Daoy (cell line): ENCODE measurements at places on chromosomes 13 and 19. TPM values are rescaled to one million over a fixed set of nuclear protein-coding genes. Genes with fewer than 3 reads are reported as not detected.

GRCh38 chr13:47621931-47622330, 379.1 kb downstream of the SUCLA2 start:
- peak; percentile 2 for DNase-seq

DNA sequence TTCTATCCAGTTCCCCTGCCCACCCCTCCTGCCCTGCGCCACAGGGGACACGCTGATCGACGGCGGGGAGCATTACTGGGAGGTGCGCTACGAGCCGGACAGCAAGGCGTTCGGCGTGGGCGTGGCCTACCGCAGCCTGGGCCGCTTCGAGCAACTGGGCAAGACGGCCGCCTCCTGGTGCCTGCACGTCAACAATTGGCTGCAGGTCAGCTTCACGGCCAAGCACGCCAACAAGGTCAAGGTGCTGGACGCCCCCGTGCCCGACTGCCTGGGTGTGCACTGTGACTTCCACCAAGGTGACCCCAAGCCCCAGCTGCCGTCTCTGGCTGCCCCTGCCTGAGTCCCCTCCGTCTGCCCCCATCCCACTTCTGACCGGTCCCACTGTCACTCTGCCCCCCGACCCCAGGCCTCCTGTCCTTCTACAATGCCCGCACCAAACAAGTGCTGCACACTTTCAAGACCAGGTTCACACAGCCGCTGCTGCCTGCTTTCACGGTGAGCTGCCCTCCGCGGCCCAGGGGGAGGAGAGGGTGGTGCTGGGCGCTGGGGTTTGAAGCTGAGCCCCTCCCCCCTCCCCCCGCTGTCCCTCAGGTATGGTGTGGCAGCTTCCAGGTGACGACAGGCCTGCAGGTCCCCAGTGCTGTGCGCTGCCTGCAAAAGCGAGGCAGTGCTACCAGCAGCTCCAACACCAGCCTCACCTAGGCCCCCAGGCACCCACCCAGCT, 15.5 kb downstream of the STAP2 start:
- no peak for DNase-seq

- no peak for DNase-seq
Measured at GRCh38 chr19:1777149-1777548, 23.8 kb downstream of the ONECUT3 start.

DNA sequence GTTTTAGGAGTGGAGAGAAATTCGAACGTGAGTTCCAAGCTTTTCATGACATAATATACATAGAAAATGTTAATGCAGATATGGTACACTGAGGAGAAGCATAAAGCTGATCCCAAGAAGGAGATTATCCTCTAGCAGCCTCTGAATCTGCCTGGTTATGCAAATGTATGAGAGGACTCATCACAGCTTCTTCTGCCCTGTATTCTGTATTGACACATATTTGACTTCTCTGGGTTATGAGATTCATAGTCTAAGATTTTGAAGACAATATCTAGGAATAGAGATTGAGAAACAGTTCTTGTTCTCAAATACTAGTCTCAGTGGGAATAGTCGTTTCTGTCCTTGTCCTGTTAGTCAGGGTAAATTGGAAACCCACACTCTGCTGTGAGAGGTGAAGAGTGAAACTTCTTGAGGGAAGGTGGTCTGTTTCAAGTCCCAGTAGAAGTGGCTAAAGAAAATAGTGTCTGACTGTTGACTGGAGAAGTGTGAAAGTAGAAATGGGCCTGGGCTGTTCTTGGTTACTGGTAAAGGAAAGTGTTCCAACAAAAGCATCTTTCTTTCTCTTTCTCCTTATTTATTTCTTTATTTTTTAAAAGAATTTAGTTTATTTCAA, 1356.6 kb downstream of the SLITRK5 start:
- no peak for DNase-seq

DNA sequence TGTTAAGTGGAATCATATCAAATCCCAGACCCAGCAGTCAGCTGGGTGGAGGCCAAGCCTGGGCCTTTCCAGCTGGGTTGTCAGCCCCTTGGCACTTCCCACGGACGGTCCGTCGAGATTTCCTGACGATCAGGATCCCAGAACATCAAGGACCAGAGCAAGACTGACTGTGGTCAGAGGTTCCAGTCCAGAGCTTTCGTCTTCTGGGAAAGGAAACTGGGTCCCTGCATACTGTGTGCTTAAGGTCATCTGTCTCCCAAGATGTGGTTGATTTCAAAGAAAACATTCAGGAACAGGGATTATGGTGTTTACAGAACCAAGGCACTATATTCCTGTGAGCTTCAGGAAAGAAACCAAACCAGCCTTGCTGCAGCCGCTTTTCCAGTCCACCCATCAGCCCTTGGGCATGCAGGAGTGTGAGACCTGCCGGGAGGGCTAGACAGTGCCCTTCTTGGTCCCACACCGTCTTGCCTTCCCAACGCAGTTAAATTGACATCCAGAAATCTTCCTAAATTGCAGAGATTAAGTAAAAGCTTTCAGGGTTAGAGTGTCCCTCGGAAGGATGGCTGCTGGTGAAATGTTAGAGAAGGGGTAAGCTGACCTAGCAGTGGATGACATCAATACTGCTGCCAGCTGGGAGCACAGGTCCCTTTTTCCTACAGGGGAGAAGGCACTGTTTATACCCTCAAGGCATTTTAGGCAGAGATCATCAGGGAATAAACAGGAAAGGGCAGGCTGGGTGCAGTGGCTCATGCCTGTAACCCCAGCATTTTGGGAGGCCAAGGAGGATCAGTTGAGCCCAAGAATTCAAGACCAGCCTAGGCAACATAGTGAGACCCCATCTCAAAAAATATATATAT, 5.0 kb upstream of the C19orf33 start:
- peak; percentile 33 for DNase-seq

DNA sequence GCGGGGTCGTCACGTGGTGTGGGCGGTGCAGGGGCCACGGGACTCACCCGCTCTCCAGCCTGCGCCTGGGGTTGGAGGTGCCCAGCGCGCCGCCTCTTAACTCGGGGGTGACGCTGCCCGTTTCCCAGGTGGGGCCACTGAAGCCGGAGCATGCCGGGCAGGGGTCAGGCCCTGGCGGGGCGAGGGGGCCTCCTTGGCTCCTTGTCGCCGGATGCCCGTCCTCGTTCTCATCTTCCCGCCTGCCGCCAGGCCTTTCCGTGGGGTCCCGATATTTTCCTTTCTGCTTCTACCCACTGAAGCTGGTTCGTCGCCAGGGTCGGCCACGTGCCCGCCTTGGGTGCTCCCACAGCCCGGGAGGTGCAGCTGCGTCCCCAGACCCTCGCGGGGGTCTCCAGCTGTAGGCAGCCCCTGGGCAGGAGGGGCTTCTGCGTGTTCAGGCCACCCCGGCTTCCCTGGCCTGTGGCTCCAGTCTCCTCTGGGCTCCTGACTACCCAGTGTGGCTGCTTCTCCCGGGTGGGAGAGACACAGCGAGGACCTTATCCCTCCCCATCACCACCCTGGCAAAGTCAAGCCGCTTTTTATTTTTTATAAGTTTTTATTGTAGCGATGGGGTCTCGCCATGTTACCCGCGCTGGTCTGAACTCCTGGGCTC, 772 bp downstream of the FAM174C start:
- DNase-seq = no peak

DNA sequence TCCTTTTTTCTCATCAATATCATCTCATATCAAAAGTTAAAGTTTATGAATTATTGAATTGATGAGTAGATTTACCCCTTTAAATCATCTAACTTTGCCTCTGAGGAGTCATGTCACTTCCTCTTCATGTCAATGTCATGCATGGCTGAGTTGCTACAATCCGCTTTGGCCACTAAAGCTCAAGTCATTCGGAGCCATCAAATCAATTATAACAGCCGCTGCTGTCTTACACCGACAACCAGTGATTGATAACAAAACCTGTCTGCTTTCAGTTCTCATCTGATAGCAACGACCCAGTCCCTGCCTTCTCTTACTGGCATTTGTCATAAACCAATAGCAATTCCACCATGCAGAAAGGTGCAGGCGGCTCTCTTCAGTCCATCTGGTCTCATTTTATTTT, 429.3 kb downstream of the DIAPH3 start:
- no peak for DNase-seq

GRCh38 chr13:38415233-38415632, 65.6 kb downstream of the UFM1 start:
- no peak for DNase-seq

DNA sequence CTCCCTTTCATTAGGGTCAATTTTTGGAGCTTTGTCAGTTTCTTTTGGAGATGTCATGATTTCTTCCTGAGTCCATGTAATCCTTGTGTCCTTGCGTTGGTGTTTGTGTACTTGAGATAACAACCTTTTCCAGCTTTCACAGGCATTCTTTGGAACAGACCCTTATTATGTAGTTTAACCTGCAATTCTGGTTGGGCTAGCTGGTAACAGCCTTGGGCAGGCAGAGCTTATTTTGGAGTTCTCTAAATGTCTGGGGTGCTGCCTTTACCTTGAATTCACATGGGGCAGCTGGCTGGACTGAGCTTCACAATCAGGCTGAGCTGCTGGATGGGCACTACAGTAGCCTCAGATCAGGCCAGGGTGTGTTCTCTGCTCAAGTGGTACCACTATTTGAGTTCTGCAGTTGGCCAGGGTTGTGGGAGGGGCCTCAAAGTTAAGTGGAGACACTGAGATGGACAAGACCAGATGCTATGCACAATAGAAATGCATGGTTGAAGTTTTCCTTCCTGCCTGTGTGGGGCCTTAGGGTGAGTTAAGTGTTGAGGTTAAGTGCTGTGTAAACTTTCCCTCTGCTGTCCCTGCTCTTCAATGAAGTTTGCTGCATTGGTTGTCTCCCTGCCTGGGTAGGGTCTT, 277.3 kb downstream of the ATP8A2 start:
- no peak for DNase-seq

DNA sequence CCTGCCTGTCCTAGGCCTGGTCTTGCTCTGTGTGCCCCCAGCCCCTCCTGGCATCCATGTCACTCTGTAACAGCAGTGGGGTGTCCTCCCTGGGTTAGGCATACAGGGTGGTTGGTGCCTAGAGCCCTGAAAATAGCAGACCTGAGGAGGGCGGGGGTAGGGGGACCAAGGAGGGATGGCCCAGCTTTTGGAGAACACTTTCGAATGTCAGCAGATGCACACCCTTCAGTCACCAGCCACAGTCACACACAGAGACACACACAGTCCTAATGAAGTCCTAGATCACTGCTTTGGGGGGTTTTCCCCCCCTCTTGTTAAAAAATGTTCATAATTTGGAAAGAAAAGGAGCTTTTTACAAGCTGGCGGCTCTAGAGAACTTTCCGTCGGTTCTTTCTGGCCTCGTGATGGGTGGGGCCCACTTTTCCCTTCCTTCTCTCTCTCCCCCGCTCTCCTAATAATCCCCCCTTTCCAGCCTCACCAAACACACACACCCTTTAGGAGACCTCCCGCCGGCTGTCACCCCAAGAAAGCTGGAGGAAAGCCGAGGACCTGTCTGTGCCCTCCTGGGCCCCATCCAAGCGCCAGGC, 47.9 kb downstream of the LYL1 start:
- no peak for DNase-seq

DNA sequence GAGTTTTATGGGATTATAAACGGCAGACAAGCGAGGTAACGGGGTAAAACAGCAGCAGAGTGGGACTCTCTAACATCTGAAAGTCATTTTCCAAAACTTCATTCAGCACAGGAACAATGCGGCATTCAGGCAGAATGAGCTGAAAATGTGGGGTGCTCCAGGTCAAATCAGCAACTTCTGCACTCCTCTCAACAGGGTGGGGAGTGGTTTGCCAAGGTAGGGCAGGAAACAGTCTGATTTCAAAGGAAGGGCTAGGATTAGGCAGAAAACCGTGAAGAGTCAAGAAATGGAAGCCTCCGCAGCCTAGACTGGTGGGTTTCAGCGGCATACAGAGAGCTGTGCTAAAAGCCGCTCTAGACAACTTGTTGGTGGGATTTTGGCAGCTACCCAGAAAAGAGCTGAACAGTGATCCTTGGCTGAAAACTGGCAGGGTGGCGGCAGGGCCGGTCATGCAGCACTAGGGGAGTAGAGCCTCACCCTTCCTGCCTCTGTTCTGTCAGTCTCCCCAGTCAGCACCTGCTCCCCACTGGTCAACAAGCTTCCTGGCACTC, 154.2 kb upstream of the KLF12 start:
- DNase-seq = no peak

- peak; percentile 21 for DNase-seq
Measured at GRCh38 chr13:107251341-107251740, 683.4 kb upstream of the ARGLU1 start.

DNA sequence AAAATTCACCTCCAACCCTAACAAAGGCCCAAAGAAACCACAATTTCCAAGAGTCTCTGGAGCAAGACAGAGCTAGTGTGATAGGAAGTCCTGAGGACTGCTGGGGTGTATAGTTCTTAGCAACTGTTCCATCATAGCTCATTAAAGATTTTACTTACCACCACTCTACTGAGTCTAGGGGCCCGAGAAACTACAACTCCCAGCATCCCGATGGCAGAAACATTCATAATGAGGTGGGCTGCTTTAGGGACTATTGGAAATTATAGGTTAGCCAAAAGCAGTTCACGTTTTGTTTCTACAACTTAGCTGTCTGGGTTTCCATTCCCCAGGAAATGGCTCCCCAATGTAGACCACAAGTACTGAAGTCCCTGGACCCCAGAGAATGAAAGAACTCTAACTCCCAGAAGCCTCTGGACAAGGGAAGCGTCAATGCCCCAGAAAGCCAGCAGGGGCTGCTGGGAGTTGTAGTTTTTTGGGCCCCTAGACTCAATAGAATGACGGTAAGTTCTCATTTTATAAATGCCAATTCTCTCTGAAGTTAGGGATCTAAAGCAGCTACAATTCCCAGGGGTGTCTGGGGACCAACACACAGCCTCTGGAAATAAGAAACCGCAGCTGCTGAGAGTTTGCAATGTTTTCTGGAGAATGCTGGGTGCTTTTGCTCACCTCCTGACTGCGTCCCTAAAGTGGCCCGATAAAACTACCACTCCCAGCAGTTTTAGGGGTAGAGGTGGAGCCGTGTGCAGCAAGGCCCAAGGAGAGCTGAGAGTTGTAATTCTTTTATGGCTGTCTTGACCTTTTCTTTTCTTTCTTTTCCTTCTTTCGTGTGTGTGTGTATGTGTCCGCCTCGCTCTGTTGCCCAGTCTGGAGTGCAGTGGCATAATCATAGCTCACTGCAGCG, 11.1 kb downstream of the FTL start:
- no peak for DNase-seq

DNA sequence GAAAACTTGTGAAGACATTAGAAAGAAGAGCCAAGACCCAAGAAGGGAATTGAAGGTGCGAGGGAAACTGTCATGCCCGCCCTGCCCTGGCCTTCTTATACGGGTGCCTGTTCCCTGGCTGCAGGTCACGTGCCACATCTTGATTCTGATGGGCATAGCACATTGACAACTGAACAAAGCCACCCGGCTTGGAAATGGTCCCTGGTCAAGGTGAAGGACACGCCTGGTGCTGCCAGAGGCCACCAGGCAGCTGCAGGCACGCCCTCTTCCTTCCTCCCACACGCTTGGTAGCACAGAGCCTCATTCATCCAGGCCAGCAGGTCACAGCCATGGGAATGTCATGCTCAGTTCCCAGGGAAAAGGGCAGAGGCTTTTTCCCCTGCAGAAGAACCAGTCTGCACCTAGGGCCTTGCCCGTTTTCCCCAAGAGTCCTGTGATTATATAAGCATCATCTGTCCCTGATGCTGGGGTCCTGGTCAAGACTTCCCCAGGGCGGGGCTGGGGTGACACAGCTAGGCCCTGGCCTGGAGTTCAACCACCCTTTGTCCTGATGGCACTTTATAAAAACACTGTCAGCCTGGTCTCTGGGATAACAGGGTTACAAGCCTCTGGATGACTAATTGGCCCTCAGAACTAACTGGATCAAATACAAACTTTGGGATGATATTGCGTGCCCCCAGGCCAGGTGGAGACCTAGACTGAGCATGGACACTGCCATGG, 56.0 kb downstream of the CDADC1 start:
- no peak for DNase-seq

- peak; percentile 83 for DNase-seq
Measured at GRCh38 chr19:7652061-7652641, 15.2 kb downstream of the STXBP2 start.

Gene GRK1
- not detected in 2 replicates for total RNA-seq

Gene BCL3
- 7.6 and 9.3 TPM in 2 replicates for total RNA-seq

Gene NCR1
- total RNA-seq = 0.17 and 5.4 TPM in 2 replicates

Gene ZNF580
- 1.8 and 2.4 TPM in 2 replicates for total RNA-seq

Gene DNAJC3
- total RNA-seq = 19.4 and 25.6 TPM in 2 replicates
